AG04450 (cell line): ENCODE measurements at places on chromosomes 16 and 17. TPM values are rescaled to one million over a fixed set of nuclear protein-coding genes. Genes with fewer than 3 reads are reported as not detected.

Gene C16orf54
- polyA plus RNA-seq, result not detected in 2 replicates

Gene FAM83G
- 4.8 and 6.1 TPM in 2 replicates for polyA plus RNA-seq

Gene KIF18B
- 2.4 and 2.6 TPM in 2 replicates for polyA plus RNA-seq

Gene KRT14
- 0.09 TPM in 1 of 2 replicates, not detected in the other for polyA plus RNA-seq

Gene TP53TG3F
- polyA plus RNA-seq, result not detected in 2 replicates

DNA sequence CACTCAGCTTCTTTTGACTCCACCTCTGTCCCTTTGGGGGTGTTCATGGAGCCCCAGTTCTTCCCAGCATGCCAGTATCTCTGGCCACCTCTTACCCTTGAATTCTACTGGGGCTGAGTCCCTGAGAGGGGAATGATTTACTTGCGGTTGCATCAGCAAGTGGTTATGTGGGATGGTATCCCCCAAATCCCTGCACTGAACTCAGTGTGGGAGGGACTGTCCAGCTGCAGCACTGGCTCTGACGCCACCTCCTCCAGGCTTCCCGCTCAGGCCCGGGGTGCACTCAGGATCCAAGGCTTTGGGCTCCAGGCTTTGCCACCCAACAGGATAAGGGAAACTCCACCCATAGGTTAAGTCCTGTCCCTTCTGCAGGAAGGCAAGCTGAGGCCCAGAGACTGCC is 21.1 kb upstream of the BRD7 start:
- no peak for DNase-seq

DNA sequence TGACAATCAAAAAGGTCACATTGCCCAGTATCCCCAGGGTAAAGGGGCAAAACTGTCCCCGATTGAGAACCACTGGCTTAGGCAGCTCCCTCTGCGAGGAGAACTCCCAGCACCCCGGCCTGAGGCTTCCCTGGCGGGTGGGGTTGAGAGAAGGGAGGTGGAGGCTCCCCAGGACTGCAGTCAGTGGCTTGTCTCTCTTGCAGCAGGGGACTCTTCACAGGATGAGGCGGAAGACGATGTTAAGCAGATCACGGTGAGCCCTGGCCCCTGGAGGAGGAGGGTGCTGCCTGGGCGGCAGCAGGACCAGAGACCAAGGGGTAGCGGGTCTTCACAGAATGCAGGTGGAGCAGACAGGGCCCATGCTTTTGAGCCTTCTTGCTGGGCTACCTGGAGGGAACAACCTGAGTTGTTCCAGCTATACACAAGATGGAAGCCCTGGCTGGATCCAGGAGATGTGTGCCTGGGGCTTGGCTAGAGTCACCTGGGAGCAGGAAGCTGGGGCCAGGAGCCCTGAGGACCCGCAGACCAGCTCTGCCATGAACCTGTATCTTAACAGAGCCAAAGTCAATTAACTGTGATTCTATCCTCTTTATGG is 16.8 kb downstream of the POLR3E start:
- DNase-seq, result no peak

DNA sequence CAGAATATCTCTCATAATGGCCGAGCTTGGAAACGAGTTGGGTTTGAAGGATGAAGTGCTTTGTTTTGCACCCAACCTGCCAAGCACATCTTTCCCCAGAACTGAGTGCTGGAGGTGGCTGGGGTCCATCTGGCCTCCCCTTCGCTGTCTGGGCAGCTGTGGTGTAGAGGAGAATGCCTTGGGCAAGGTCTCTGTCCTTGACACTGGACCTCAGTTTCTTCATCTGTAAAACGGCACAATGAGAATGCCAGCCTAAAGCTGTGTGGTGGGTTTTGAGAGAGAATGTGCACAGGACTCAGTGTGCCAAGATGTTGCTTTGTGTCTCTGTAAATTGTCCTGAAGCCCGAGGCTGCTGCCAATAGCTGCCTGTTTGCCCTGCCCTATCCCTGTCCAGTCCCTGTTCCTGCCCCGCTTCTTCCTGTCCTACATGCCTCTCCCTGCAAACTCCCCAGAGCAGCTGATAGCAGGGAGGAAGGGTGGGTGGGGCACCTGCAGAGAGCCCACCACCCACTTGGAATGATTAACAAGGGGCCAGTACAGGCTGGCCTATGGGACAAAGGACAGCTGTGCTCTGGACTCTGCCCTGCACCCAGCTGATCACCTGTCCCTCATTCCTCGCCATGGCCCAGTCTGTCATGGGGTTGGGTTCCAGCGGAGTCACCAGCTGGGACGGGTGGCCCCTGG is 15.3 kb downstream of the LASP1 start:
- DNase-seq, result no peak

DNA sequence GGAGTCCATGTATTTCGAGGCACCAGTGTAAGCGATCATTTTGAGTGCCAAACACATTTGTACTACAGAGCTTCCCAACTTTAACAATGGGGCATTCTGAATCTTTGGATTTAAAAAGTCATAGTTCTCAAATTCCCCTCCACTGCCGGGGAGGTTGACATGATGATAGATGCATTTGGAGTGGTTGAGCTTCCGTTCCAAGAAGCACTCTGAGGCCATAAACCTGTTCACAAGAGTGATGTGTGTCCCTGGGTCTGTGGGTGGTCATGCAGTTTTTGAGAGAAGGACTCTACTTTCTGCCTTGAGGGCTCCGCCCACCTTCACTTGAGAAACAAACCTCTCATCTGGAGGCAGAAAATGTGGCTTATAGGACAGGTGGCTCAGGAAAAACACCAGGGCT is 43.7 kb downstream of the IRX5 start:
- DNase-seq, result no peak

GRCh38 chr16:67993207-67994039 is 5.9 kb downstream of the DPEP2 start:
- DNase-seq, result peak; percentile 13

DNA sequence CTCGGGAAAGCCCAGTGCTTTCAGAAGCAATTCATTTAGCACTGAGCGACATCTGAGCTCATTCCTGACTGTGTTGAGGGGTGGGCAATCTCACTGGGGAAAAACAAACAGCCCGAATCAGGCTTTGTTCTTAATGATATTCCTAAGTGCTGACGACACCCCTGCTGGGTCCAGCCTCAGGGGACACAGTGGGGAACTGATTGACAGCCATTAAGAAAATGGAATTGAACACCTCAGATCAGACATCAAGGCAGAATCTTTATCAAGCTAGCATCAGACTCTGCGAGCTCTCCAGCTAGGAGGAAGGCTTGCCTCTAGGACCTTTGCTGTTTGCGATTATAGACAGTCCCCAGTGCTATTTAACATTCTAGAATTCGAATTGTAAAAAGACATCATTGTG is 22.5 kb upstream of the LYRM9 start:
- no peak for DNase-seq

DNA sequence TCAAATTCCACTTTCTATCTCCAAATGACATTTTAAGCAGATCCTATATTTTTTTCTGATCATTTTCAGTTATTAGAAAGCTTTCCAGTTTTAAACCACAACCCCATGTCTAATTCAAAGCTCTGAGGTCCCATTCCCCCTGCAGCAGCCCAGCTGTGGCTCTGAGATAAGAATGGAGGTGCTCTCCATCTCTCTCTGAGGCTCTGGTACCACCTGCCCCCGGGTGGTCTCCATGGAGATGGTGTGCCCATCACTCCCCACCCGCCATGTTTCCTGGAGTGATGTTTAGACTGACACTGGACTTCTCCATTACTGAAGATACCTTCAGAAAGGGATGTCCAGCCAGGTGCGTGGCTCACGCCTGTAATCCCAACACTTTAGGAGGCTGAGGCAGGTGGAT is 68.1 kb upstream of the SEC14L1 start:
- no peak for DNase-seq

- no peak for DNase-seq
Observed at GRCh38 chr16:79049040-79049439, 551.5 kb downstream of the MAF start.

- no peak for DNase-seq
Observed at GRCh38 chr17:75411328-75412067, 6.0 kb upstream of the GRB2 start.

GRCh38 chr17:9937241-9937761 is 32.2 kb upstream of the RCVRN start:
- no peak for DNase-seq
